ENCODE measurements at places on chromosomes 5 and 9.

GRCh38 chr9:133513214-133514100 is 11.3 kb downstream of the MYMK start:
- no peak for DNase-seq

GRCh38 chr5:10712574-10713366 is 48.3 kb downstream of the DAP start:
- no peak for DNase-seq

DNA sequence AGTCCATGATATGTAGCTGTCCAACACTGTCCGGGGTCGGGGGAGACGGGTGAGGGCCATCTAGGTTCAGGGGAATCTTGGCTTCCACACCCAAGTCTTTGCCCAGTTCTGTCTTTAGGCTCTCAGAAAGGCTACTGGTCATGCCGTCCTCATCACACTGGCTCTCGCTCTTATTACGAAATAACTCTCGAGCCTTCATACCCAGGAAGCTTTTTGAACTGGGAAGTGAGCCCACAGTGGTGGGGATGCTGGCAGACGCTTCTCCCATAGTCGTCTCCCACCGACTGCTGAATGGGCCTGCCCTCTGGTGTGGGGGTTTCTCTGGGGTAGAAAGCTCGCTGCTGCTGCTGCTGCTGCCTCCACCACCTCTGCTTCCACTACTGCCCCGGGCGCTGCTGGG is 17.6 kb downstream of the SPACA9 start:
- DNase-seq: no peak

DNA sequence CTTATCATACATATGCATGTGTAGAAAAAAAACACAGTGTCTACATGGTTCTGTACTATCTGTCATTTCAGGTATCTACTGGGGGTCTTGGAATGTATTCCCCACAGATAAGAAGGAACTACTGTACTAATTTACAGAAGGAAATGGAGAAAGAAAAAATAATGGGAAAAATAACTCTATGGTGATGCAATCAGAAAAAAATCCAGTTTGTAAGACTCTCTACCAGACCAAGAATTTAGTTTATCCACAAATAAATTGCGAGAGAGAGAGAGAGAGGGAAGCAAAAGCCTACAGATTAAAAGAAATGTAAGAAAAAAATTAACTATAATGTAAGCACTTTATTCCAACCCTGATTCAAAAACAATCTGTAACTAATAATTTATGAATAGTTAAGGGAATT is 708.6 kb upstream of the ZNF608 start:
- DNase-seq: no peak

GRCh38 chr9:130173666-130173983 is 1.4 kb downstream of the NCS1 start:
- no peak for DNase-seq

- DNase-seq: no peak
These were observed 219.2 kb downstream of the DCP2 start for GRCh38 chr5:113195771-113196170.

DNA sequence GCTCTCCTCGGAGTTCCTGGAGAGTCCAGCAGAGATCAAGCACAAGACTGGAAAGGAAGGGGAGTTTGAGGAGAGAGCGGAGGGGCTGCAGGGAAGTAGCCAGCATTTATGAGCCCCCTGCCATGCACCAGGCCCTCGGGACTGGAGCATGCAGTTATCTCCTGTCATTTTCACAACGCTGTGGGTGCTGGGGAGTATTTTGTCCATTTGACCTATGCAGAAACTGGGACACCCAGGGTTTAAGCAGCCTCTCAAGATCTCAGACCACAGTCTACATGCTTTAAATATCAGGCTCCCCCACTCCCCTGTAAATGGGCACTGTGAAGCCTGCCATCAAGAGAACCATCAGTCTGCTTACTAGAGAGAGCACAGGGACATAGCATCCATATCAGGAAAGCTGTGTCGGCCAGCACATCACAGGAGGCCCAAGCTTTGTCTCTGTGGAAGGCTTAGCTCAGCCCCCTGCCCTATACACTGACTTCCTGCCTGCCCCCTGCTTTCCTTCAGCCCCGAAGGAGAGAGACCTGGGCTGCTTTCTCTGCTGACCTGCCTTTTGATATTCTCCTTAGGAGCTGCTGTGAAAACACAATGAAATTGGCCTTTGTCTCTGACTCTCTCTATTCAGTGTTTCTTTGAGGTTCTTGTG is 7.3 kb downstream of the FOXI1 start:
- DNase-seq: no peak

DNA sequence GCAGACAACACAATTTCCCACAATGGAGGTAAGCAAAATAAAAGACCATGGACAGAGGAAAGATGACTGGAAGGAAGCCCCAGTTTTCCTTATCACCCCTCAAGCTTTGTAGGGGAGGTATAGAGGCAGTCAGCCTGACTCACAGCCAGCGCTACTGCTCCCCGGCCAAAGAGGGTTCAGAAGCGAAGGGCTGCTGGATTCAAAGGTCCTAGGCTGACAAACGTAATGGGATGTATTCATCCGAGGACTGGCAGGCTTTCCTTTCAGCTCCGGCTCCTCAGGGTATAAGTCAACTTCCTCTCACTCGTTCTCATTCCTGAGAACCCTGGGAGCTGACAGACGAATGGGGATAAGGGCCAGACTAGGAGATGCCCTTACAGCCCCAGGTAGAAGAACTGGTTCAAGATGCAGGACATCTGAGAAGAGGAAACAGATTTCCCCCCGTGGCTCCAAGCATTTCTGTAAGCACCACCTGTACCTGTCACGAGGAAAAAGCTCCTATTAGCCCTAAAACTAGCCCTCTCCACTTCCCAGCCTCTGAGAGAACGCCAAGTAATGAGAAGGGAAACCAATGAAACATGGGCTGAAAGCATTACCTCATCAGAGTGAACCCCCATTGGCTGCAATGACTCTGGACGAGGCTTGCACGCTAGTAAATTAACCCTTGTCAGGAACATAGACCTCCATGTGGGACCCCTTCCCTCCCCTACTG is 22.1 kb upstream of the FAM13B start:
- no peak for DNase-seq

DNA sequence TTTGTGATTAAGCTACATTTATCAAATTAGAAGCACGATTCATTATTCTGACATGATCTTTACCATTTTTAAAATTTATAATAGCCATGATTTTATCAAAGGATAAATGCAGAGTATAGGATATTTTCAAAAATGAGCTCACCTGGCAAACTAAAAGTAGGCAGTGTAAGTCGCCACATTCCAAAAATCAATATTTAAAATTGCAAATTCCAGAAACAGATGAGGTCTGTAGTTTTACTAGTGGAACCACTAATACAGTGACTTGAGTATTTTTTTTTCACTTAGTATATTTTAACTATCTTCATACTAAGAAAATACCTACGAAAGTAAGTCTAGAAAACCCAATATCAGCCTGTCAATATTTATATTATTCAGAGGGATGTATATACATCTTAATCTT is 164.2 kb downstream of the PDE4D start:
- DNase-seq: no peak

DNA sequence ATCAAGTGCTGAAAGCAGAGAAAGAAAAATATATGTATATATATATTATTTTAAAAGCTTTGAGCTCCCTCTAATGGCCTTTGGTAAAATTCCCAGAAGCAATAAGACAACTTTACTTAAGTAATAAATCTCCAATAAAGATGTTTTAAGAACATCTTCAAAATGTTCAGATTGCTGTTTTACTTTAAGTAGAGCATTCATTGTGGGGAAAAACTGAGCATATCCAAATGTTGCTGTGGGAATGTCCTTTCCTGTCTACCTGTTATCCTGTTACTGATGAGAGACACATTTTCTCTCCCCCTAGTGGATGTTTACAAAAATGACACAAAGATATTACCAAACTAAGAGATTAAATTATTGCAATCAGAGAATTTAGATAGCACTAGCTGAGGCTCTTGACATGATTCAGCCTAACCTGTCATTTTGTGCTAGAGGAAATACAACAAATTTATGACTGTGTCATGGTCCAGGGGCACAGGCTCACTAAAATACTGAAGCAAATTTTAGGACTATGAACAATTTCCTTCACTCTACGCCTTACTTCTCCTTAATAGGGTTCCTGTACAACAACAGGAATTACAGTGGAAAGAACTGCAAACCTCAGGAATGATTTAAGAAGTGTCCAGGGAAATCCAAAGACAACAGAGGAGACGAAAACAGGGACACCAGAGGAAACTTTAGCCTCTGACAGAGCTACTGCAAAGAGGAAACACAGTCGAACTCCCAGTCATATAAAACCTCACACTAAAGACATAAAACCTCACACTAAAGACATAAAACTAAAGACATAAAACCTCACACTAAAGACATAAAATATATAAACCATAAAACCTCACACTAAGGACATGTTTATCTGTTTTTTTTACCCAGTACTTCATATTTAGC is 24.3 kb upstream of the PRRC1 start:
- no peak for DNase-seq

GRCh38 chr5:32814620-32815019 is 103.5 kb downstream of the NPR3 start:
- no peak for DNase-seq

GRCh38 chr5:106865279-106865678 is 805.5 kb downstream of the EFNA5 start:
- DNase-seq: no peak

DNA sequence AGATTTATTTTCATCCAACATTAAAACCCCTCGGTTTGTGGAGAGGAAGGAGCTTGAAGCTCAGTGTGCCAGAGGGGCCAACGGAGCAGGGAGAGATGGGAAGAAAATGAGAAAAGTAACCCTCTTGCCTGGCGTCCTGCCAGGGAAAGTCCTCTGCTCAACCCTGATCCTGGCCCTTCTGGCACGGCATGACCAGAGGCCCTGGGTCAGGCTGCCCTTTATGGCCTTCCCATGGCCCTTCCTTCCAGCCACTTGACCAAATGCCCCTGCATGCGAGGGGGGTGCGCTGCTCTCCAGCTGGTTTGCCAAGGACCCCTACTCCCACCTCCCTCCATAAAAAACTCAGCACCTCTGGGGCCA is 43.8 kb downstream of the SPRY4 start:
- DNase-seq: no peak

GRCh38 chr5:40071870-40072269 is 607.8 kb upstream of the PTGER4 start:
- DNase-seq: no peak

DNA sequence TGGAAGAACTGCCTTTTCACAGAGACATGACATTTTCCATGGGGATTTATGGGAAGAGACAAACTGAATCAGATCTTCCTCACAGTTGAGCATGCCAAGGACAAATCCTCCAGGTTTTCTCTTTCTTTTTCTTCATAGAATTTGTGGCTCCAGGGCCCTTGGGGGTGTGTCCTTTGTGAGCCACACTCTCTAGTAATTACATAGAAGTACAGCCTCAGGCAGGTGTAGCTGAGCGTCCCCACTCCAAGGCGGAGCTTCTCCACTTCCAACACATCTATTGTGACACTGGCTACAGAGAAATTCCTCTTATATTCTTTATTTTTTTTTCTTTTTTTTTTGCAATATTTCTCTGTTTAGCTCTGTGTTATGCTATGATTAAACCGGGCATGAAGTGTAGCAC is 420.5 kb upstream of the CD180 start:
- no peak for DNase-seq

- DNase-seq: no peak
These were observed 2.7 kb downstream of the DAB2 start for GRCh38 chr5:39422036-39422606.

DNA sequence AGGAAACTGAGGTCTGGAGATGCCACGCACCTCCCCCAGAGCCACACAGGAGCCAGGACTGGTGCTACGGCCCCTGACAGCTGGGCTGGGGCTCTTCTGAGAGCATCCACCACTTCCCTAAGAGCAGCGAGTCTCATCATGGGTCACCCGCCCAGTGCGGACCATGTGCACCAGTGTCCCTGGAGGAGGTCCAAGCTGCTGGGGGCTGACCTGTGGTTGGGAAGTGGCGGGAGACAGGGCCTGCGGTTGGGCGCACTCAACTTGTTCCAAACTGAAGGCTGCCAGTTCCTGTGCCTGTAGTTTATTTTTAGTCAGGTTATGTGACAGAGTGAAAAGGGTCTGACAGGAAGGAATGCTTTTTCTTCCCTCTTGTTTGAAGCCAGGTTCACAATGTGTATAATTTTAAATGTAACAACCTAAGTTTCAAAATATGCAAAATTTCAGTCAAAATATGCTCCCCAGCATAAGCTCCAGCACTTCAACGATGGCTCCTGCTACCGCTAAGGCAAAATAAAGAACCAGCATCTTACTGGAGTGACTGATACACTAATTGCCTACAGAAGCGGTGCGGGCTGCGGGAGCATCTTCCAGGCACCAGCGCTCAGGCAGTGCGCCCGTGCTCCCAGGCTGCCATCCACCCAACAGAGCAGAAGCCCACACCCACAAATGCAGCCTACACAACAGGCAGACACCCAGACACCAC is 14.8 kb downstream of the BARHL1 start:
- DNase-seq: no peak

DNA sequence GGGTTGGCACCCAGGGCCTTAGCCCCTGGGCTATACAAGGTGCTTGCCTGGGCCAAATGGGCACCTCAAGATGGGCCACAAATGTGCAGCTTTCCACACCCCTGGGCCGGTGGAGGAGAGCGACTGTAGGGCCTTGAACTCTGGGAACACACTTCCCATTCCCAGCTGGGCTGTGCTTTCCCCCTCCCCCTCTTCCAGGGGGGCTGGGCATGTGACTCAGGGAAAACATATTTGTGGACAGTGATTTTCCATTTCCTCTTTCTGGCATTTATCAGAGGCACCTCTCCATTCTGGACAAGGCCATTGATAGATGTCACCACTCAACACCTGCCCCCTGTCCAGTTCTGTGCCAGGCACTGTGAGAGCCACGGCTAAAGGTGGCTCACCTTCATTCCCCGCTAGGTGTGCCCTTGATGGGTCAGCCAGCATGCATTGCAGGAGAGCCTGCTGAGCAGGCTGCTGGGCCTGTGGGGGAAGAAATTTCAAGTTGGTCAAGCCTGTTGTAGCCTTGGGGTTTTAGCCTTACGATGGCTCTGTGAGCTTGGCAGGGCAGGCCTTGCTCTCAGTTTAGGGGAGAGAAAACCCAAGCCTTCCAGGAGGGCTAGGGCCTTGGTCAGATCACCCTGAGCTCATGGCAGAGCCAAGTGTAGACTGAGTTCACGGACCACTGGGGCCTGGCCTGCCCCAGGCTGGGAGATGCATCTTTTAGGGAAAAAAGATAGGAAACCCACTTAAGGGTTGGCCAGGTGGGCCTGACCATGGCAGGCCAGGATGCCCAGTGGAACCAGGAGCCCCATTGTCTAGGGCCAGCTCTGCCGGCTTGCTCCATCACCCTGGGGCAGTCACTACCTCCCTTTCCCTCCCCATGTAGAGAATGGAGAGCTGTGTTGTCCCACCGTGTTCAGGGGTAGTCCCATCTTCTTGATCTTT is 113.9 kb downstream of the DAB2IP start:
- no peak for DNase-seq

DNA sequence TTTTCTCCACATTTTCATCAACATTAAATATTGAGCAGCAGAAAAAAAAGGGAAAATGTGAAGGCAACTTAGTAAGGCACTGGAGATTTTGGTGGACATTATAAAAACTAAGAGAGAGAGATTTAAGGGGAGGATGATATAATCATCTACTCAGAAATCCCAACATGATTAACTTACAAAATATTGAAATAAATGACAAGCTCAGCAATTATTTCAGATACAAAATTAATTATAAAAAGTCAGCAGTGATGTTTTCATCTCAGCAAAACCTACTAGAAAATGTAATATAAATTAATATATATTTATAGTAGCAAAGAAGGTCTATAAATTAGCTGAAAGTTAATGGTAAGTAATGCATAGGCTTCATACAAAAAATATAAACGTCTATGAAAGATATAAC is 30.8 kb upstream of the PRDM9 start:
- DNase-seq: no peak
